ENCODE measurements at places on chromosomes 6 and 20.

GRCh38 chr6:41375598-41376151, 40.3 kb downstream of the NCR2 start:
- no peak for DNase-seq

GRCh38 chr20:1434571-1435336, 31.9 kb downstream of the NSFL1C start:
- peak; percentile 16 for DNase-seq

DNA sequence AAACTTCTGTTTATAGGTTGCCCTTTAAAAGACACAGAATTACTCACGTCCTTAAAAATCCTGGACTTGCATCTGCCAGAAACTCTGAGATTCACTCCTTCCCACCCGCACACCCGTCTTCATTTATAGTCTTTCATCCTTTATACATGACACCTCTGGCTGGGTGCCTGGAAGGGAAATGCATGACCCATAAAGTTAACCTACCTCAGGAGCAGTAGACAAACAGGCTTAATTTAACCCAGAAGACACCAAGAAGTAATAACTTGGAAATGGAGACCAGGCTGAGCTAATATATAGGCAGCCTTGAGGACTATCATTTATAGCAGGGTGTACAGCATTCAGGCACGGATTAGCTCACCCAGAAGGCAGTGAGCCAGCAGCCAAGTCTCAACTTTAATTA, 429.0 kb upstream of the NRSN1 start:
- DNase-seq, result no peak

DNA sequence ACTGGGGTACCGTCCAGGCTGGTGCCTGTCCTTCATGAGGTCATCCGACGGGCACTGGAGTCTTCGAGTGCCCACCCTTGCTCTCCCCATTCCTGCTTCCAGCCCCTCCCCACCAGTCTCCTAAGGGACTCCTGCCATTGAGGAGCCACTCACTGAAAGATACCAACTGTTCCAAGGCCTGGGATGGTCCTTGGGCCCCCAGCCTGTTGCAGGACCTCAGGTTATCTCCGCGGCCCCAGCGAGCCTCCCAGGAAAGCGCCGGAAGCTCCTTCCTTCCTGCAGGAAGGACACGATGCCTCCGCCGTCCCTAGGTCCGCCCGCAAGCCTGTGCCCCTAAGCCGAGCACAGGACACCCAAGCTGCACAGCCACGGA, 1.2 kb downstream of the NKAIN4 start:
- DNase-seq, result no peak

GRCh38 chr20:59698598-59698997, 94.3 kb downstream of the PHACTR3 start:
- no peak for DNase-seq

- no peak for DNase-seq
Measured at GRCh38 chr20:3014662-3015061, 28.8 kb upstream of the GNRH2 start.

- DNase-seq, result no peak
Measured at GRCh38 chr20:55052459-55052858, 577.1 kb downstream of the DOK5 start.

DNA sequence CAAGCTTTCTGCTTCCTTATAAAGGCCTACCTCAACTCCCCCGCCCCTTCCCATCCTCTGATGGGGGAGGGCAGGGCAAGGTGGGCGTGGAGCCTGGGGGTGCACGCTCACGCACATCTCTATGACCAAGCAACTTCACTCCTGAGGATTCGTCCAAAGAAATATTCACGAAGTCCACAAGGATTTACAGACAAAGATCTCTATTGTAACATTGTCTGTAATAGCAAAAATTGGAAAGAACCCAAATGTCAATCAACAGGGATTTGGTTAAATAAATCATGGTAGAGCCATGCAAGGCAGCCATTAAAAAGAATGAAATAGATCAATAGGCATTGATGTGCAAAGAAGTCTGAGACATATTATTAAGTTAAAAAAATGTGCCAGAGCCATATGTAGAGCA, 130.4 kb upstream of the AFDN start:
- no peak for DNase-seq

- DNase-seq, result no peak
Measured at GRCh38 chr20:13913572-13913971, 76.8 kb downstream of the SEL1L2 start.

- no peak for DNase-seq
Measured at GRCh38 chr6:143964674-143965081, 43.4 kb downstream of the PLAGL1 start.

- no peak for DNase-seq
Measured at GRCh38 chr6:29071831-29072723, 15.0 kb downstream of the OR2B3 start.

- DNase-seq, result no peak
Measured at GRCh38 chr20:51249781-51250180, 226.9 kb upstream of the KCNG1 start.

DNA sequence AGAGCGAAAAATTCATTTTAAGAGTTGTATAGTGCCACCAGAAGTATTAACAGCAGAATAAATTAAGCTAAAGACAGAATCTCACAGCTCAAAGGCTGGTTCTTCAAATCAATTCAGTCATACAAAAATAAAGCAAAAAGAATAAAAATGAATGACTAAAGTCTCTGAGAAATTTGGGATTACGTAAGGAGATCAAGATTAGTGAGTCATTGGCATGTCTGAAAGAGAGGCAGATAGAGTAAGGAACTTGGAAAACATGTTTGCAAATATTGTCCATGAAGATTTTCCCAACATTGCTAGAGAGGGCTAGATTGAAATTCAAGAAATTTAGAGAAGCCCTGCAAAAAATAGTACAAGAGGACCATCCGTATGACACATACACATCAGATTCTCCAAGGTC, 1413.9 kb upstream of the ADGRB3 start:
- no peak for DNase-seq

- DNase-seq, result no peak
Measured at GRCh38 chr20:62832212-62832922, 15.5 kb downstream of the COL9A3 start.

- DNase-seq, result no peak
Measured at GRCh38 chr6:144330017-144330987, 45.2 kb downstream of the UTRN start.

DNA sequence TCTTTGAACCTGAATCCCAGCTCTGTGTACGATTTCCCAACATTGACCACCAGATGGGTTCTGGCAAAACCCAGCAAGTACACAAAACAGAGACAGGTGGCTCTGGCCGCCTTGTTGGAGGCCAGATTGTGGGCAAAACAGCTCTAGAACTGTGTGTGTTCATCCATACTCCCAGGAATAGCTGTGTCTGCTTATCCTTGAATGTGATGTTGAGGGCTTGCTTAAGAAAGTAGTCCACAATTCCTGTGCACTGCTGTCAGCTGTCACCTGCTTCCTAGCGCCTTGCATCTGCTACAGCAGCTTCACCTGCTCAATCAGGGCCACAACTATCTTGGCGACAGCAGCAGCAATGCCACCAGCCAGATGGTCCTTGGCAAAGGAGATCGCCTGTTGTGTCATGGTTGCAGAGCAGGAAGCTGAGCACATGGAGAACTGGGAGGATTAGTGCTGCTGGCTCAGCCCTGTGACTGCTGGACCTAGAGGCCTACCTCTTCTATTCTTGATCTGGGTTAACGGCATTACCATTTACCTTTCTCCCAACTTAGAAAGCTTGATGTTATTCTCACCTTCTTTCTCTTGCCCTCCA, 3.7 kb upstream of the SMAP1 start:
- DNase-seq, result no peak

GRCh38 chr6:21371676-21372171, 221.8 kb upstream of the SOX4 start:
- DNase-seq, result no peak

Measured in activated T-helper 9 cell treated with anti-CD3 and anti-CD28 coated beads, Interleukin-2, amount 50 U/mL, for 16 hours (primary cell).